Prostate gland (tissue), 2 donors: ENCODE measurements at places on chromosomes 7 and 10.

DNA sequence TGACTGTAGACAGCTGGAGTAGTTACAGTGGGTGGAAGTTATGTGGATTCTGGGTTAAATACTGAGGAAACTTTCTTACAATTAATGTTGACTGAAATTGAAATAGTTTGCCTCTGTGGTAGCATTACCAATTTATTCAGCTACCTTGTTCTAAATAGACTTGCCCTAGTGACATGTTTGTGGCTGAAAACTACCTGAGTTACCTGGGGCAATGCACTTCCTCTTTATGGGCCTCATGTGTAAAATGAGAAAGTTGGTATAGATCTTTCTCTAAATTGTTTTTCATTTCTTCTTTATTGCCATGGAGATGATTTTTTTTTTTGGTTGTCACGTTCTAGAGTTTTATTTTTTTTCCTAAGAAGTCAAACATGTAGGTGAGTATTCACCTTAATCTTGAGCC, 252.7 kb upstream of the CDC14C start:
- no peak for DNase-seq

- DNase-seq: no peak
Observed at GRCh38 chr7:75979759-75980429, 14.5 kb downstream of the TMEM120A start.

GRCh38 chr10:61628875-61629513, 33.7 kb upstream of the CABCOCO1 start:
- no peak for DNase-seq

DNA sequence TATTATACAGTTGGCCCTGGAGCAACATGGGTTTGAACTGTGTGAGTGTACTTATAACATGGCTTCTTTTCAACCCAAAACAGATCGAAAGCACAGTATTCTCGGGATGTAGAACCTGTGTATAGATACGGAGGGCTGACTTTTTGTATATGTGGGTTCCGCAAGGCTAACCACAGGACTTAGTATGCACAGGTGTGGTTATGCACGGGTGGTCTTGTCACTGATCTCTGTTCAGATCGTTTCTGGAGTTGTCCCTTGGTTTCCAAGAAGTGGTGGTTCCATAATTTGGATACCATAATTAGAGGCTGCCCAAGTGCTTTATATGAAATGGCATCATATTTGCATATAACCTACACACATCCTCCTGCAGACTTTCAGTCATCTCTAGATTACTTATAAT, 10.9 kb upstream of the BHLHA15 start:
- DNase-seq: no peak

DNA sequence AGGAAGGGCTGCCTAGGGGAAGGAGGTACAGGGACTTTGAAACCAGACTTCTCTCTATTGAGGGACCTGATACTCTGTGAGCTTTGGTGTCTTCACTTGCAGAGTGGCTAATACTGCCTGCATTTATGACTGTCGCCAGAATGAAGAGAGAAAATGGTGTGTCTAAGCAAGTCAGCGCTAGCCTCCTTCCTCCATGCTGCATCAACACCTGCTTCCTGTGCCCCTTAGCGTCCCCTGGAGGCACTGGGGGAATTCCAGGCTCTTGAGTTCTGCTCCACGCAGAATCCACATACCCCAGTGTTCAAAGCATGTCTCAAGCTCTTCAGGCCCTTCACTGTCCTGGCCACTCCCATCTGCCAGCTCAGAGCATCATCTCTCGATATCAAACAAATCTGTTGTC, 140.5 kb downstream of the PKD1L1 start:
- DNase-seq: no peak
